ENCODE measurements at places on chromosomes 7 and 10.

DNA sequence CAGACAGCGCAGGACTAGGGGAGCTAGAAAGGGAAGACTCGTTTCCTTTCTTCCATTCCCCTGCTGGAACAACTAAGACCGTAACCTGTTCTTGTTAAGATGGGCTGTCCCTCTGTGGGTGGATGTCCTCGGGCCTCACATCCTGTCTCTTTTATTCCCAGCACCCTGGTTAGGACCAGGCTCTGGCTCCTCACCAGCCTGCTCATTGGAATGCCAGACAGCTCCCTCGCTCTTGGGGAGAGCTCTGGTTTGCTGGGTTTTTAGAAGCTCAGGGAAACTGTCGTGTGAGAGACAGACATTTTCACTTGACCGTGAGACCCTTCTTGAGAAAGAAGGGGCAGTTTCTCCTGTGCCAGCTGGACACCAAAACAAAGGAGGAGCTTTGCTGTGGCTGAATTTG is 58.1 kb upstream of the HABP2 start:
- no peak for DNase-seq

GRCh38 chr7:158676906-158677305 is 27.7 kb downstream of the NCAPG2 start:
- DNase-seq: no peak

- no peak for DNase-seq
Observed at GRCh38 chr10:70589762-70590654, 12.5 kb downstream of the PRF1 start.

- no peak for DNase-seq
Observed at GRCh38 chr10:61000769-61001730, 57.1 kb upstream of the RHOBTB1 start.

DNA sequence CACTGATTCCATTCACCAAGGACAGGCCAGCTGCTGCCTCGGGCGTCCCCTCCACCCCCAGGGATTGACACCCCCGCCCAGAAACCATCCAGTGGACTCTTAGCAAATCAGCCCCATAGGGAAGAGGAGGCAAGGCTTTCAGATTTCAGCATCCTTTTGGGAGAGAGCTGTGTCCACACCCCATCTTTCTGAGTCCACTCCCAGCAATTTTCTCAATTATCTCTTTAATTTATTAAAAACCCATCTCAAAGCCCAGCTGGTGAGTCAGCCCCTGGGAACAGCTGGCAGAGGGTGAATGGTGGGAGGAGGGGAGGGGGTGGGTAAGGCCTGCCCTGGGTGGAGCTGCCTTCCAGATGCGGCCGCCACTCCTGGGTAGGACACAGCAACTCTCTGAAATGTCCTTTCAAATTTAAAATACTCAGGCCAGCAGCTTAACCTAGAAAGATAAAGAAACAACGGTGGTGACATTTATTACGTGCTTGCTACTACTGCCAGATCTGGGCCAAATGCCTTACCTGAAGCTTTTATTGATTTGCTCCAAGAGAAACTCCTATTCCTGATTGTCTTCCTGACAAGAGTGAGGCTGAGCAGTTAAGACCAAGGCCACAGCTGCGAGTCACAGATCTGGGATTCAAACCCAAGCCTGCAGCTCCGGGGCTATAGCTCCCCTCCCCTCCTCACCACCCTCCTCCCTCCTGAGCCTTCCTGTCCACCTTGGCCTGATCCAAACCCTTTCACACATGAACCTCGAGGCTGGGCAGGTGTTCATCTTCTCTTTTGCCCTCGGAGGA is 120.4 kb downstream of the RGS10 start:
- DNase-seq: no peak
